ENCODE measurements at places on chromosomes 13 and 19.

DNA sequence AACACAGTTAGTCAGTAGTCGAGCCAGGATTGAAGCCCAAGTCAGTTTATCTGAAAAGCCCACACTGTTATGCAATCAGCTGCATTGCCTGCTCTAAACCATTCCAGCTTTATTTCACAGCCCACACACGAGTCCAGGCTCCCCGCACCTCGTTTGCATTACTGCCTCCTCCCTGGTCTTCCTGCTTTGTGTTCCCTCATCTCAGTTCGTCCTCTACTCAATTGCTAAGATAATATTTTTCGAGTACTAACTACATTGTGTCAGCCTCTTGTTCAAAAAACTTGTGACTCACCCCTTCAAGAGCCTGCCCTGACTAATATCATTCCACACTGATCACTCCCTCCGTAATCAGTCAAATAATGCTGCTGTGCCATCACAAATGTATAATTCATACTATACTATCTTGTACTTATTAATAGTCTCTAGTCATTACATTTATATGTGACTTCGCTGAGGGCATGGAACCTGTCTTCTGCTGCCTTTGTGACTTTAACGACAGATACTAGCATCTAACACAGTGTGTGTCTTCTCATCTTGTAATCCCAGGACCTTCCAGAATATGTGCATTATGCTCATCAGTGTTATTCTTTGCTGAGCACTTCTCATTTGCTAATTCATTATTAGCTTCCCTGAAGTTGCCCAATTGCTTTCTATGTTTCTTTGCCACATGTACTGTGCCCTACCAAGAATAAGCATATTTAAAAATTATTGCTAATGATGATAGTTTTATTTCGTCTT lies 26.2 kb upstream of the WDFY2 start:
- DNase-seq: no peak

DNA sequence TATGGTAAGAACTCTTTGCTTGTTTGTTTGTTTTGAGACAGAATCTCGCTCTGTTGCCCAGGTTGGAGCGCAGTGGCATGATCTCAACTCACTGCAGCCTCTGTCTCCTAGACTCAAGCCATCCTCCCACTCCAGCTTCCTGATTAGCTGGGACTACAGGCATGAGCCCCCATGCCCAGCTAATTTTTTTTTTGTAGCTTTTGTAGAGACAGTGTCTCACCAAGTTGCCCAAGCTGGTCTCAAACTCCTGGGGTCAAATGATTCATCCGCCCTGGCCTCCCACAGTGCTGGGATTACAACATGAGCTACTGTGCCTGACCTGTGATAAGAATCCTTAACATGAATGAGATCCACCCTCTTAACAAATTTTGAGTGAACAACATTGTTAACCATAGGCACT lies 183.9 kb upstream of the TSHZ3 start:
- no peak for DNase-seq

GRCh38 chr13:26853323-26853722 lies 92.7 kb upstream of the GPR12 start:
- no peak for DNase-seq

- peak; percentile 54 for DNase-seq
Observed at GRCh38 chr19:7482584-7483439, 6.0 kb downstream of the PEX11G start.

DNA sequence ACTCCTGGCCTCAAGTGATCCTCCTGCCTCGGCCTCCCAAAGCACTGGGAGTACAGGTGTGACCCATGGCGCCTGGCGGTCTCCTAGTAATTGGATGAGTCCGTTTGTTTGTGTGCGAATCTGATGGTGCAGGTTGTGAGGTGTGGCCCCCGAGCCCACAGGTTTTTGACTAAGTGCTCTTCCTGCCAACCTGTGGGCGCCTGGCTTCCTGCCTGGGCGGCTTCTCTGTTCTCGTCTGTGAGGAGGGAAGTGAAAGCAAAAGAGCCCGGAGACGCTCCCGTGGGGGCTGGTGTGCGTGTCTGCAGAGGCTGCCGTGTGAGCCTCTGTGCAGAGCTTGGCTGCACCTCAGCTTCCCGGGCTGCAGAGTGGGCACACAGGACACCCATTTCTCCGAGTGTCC lies 10.0 kb downstream of the ARHGAP45 start:
- DNase-seq: no peak

- DNase-seq: no peak
Observed at GRCh38 chr13:56752636-56753035, 388.1 kb upstream of the PRR20A start.

DNA sequence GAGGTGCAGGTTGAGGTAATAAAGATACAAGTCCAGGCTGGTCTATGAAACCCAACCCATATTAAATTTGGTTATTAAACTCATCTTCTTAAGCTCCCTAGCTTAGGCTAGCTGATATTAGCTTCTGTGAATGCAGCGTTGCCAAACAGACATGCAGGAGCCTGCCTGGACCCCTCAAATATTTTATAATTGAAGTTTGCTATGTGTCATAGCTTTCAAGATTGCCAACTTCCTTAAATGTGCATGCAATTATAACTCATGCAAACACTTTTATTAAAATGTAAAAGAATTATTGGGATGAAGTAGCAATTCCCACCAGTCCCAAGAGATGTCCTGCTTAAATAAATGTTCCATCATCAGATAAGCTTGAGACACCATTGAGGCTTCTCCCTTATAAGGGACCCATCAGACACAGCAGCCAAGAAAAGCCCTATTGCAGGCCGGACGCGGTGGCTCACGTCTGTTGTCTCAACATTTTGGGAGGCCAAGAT lies 51.3 kb downstream of the MBNL2 start:
- no peak for DNase-seq

- DNase-seq: no peak
Observed at GRCh38 chr13:41311406-41312175, 524 bp downstream of the NAA16 start.

DNA sequence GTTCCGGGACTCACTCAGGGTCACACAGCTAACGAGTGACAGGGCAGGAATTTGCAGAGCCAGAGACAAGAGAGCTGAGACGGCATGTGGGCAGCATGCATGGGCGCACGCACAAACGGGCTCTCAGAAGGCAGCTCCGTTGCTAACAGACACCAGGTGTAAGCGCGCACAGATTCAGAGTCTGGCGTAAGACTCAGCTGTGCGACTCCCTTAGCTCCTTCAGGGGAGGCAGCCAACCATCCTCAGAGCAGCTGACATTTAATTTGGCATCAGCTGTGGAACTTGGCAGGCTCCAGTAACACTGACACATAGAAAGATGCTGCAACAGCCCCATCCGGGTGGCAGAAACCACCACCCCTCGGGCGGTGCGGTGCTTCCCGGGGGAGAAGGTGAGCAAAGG lies 7.5 kb upstream of the TM6SF2 start:
- DNase-seq: no peak

GRCh38 chr19:11547929-11548700 lies 9.5 kb downstream of the CNN1 start:
- no peak for DNase-seq

- DNase-seq: no peak
Observed at GRCh38 chr13:46662690-46663089, 109.7 kb downstream of the LRCH1 start.

DNA sequence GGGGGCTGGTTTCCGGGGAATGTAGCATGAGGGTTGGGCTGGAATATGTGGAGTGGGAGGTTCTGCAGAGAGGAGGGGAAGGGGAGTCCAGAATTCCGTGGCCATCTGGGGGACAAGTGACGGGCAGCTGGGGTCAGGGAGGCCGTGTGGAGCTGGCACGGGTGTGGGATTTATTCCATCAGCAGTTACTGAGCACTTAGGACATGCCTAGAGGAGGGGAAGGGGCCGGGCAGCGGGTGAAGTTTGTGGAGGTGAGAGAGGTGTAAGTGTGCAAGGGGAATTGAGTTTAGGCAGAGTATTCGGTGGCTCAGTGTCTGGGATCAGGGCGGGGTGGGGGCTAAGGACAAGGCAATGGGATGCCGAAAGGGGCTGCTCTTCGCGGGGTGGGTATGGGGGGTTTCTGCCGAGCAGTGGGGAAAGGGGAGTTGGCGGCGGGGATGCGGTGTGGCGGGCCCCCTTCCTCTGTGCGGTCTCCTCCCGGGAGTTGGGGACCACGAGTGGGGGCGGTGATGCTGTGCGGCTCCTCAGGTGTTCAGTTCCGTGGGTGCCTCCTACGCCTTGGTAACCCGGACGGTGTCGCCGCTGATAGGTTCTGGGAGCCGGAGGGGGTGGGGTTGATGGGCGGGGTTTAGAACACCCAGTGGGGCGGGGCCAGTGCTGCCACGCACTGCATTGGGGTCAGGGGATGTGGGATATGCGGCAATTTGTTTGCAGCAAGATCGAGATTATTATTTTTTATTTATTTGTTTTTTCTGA lies 5.4 kb downstream of the CCDC61 start:
- DNase-seq: peak; percentile 68

DNA sequence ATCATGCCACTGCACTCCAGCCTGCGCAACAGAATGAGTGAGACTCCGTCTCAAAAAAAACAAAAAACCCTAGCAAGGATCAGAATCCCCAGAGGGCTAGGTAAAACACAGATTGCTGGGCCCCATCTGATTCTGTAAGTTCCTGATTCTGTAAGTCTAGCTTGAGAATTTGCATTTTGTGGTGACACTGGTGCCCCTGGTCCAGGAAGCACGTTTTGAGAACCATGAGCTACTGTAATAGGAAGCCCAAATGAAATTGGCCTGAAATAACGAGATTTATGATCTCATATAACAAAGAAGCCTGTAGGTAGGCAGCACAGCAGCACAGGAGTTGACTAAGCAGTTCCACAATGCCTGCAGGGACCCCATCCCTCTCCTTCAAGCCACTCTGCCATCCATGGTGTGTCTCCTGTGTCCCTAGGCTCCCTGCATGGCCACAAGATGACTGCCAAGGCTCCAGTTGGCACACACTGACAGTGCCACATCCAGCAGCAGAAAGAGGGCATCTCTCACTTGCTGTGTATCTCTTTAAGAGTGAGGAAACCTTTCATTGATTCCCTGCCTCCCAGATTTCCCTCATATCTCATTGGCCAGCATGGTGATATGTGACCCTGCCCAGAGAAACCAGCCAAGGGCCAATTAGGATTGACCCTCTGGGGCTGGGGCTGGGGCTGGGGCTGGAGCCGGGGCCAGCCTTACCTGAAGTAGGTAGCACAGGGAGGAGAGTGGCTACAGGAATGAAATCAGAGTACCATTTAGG lies 21.7 kb downstream of the SIPA1L3 start:
- no peak for DNase-seq

DNA sequence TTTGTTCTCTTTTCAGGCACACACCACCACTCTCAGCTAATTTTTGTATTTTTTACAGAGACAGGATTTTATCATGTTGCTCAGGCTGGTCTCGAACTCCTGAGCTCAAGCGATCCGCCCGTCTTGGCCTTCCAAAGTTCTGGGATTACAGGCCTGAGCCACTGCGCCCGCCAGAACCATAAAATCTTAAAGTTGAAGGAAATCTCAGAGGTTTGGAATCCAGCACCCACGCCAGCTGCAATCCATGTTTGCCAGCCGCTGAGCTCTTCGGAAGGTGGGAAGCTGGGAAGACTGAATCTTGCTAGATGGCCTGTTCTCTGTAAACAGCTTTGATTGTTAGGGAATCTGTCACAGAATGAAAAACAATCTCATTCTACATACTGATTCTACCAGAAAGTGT lies 38.5 kb downstream of the SPATA13 start:
- no peak for DNase-seq

- no peak for DNase-seq
Observed at GRCh38 chr19:19482809-19483596, 32.3 kb downstream of the TSSK6 start.

- no peak for DNase-seq
Observed at GRCh38 chr13:27281420-27281819, 10.8 kb downstream of the RASL11A start.

DNA sequence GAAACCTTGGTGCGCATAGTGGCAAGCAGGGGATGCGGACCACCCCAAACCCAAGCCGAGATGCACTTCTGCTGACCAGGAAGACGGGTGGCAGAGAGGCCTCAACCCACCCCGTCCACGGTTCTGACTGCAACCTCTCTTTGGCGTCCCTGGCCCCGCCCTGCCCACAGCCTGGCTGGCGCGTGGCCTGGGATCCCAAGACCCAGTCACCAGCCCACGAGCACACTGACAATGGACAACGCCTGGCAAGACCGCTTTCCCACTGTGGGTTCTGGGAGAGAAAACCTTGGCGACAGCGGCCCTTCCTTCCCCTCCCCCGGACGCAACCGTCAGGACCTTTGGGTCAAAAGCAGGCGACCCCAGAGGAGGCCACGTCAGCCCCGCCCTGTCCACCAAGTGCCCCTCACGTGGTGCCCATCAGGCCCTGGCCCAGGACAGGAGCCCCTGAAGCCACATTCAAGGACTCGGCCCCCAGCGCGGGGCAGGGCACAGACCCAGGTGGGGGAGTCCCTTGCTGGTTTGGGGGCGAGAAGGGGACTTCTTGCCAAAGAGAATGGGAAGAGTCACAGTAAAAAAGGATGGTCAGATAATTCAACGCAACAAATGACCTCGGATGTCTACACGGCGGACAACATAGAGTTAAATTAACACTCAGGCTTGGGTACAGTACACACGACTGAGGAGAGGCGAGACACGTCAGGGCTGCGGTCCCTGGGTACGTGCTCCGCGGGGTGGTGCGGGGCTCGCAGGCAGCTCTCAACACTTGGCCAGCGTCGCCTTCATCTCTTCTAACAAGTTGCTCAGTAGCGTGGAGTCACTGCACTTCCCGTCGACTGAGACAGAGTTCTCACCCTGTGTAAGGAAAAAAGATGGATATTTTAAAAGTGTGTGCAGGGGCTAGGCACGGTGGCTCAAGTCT lies 5.0 kb downstream of the IZUMO4 start:
- DNase-seq: no peak

- no peak for DNase-seq
Observed at GRCh38 chr19:41637484-41637883, 10.6 kb upstream of the CEACAM4 start.

DNA sequence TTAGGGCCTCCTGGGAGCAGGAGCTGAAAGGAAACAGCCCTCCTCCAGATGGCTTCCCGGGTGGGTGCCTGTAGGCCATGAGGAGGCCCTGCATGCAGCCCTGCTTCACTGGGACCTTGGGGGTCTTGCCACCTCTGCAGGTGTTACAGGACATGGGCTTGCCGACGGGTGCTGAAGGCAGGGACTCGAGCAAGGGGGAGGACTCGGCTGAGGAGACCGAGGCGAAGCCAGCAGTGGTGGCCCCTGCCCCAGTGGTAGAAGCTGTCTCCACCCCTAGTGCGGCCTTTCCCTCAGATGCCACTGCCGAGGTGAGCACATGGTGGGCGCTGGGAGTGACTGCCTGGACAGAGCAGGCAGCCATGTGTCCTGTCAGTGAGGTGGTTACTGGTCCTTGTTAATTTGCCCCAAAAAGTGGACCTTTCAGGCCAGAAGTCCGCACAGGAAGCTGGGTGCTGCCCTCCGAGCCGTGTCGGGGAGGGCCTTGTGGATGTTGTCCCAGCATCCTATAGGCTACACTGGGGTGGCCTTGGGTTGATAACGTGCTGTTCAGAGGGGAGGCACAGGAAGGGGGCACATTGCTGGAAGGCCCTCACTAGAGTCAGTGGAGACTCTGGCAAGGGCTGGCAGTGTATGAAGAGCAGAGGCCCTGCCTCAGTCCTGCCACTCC lies 18.7 kb upstream of the QTRT1 start:
- DNase-seq: no peak

DNA sequence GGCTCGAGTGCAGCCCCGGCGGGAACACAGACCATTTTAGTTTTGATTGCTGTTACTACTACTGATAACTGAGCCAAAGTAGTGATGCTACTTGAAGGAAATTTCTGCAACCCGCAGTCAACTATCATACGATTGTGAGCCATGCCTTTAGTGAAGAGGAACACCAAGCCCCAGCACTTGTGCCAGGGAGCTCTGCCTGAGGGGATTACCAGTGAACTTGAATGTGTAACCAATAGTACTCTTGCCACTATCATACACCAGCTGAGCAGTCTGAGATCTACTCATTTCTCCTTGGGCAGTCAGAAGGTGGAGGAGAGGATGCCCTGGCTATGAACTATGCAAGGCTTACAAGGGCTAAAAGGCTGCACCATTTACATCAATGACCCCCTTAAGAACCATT lies 49.0 kb upstream of the N4BP2L1 start:
- DNase-seq: no peak

Measured in NCI-H748 treated with DMSO at 0.1 percent for 48 hours (cell line).